ENCODE measurements at places on chromosomes 2 and 18.

DNA sequence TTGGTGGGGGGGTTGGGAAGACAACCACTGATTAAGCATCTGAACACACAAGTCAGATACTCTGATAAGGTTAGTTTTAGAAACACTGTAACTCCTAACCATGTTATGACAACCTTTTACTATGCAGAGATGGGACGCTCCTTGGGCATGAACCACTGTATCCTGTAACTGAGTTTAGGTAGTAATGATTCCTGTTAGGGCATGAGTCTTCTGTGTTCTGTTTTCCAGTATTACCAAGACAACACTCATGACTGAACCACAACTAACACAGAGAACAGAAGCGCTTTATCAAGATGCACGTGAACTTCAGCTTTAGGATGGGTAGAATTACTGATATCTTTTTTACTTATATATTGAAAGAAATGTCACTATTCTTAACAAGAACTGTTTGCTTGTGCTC is 14.1 kb upstream of the CREB1 start:
- DNase-seq, result no peak

- peak; percentile 78 for DNase-seq
Observed at GRCh38 chr2:100196786-100197494, 54.5 kb upstream of the AFF3 start.

DNA sequence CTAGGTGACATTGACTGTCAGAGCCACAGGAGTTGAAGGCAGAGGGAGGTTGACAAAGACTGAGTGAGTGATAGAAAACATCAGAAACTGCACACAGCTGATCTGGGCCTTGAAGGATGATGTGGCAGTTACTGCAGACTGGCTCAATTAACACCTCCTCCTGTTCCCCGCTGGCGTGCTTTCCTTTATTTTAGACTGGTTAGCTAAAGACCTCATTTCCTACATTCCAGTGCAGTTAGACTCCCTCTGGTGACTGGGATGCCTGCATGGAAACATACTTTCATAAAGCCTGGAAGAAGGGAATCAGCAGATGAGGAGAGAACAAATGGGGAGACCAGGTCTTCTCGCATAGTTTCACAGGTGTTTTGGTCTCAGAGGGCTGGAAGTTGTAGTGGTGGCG is 7.1 kb downstream of the TPGS2 start:
- DNase-seq, result peak; percentile 29

- no peak for DNase-seq
Observed at GRCh38 chr2:10160203-10160955, 37.8 kb downstream of the RRM2 start.

DNA sequence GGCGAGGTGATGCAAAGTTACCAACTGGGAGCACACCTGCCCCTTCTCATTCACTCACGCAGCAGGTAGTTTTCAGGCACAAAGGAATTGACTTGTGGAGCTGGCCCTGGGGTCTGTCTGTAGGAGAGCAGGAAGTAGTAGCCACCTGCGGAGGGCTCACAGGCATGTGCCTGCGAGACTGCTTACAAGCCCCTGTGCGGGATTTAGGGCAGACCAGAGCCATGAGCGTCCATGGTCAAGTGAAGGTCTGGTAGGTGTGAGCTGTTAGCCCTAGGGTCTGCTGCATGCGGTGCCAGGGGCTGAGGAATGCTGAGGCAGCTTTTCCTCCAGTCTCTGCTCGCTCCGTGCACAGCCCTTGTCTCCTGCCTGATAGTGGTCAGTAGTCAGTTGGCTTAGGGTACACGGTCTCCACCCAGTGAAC is 18.9 kb downstream of the INPP4A start:
- DNase-seq, result no peak

DNA sequence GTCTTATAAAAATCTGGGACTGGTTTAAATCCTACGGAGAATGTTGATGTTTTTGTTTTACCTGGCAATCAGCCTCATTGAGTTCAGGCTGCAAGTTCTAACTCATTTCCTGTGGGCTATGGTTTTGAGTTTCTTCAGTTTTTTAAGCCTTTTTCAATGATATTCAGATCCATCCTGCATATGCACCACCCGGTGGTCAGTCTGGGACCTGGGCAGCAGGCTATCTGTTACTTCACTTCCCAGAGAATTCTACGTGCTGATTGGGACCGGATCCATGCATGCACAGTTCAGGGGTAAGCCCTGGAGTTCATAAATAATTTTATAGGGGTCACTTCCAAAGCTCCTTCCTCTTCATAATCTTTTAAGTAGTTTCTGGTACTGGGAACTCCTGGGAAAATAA is 339.2 kb upstream of the HNRNPA3 start:
- DNase-seq, result peak; percentile 14

DNA sequence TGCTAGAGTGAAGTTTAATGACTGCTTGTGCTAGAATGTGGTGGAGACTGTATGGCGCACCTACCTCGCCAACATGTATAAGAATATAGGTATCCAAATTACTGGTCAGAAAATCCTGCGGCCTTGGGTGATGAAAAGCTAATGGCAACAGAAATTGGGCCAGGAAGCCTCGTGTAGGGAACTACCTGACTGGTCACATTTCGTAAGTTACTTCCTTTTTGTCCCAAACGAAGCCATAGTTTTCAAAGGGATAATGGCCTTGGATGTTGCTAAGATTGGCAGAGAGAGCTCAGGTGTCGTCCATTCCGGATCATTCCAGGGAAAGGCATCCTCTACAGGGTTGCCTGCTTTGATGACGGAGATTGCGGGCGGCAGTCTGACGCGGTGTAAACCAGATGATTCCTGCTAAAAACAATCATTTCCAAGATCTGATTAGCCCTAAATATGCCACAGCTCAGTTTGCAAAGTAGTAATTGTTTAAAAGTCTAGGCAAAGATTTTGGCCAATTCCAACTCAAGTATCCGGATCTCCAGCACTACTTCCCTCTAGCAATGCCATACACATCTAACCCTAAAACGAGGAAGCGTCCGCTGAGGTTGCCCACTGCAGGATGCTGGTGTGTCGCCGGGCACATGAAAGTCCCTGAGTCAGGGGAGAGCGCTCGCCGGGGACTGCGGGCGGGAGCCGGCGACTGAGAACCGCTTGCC is 708 bp upstream of the MALT1 start:
- DNase-seq, result no peak

DNA sequence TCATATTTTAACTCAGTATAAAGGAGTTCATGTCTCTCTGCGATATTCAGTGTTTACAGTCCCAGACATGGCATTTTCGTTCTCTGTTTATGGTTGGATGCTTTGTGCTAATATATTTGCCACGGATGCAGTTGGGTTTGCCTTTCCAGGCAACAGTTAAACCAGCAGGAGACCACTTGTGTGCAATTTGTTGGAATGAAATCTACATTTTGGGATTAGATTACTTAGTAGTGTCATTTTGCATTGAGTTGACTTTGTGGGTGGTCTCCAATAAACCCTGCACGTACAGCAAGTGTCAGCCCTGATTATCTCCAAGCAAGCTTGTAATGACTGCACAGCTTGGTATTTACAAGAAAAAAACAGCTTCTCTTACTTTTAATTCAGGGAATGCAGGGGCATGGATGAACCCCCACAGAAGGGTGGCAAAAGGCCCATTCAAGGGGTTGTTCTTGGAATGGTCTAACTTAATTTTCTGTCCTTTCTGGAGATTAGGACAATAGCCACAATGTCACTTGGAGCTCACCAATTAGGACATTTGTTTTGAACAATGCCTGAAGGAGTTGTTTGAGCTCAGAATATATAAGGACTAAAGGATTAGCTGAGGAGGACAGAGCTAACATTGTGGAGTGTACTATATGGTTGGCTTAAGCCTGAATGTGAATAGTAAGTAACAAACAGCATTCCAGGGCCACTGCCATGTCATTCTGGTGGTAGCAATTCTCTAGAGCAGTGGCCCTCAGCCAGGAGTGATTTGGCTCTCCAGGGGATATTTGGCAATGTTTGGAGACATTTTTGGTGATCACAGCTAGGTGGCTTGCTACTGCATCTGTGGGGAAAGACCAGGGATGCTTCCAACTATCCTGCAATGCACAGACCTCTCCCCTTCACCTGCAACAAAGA is 121.5 kb downstream of the SLC4A3 start:
- no peak for DNase-seq

DNA sequence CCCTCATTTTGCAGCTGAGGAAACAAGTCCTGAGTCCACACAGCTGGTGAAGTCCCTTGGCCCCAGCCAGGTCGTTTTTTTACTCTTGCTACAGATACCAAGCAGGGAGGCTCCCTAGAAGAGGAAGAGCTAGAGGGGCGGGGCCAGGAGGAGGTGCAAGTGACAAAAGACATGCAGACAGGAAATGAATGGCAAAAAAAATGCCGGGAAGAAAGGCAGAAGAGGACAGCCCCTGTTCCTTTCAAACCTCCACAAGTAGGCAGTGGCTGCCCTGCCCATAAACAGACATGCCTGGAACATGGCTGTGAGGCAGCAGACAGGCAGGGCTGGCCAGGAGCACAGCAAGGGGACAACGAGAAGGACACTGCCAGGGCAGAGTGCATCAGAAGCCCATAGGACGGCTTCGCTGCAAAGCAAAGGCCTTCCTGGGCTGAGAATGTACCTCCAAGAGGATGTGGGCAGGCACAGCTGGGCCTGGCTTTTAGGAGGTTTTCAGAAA is 108.7 kb downstream of the ZBTB7C start:
- DNase-seq, result no peak

DNA sequence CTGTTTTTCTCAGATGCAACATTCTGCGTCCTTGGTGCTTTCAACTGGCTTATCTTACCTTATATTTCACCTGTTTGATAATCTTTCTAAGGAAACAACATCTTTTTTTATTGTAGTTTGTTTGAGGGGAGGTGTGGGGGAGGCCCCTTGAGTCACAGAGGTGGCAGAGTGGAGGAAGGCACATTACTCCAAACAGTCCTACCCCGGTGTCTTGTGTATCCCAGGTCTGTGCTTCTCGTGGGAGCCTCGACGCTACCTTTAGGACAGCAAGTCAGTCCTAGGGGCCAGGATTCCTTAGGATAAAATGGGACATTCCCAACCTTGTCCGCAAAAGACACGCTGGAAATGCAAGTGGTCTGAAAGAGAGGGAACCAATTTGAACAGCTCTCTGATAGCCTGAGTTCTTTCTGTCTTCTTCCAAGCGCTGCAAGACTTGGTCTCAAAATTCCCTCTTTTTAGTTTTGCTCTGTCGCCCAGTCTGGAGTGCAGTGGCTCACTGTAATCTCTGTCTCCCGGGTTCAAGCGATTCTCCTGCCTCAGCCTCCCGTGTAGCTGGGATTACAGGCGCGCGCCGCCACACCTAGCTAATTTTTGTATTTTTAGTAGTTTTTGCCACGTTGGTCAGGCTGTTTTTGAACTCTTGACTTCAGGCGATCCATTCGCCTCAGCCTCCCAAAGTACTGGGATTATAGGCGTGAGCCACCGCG is 4.0 kb downstream of the GATA6 start:
- DNase-seq, result no peak

GRCh38 chr2:134170294-134170693 is 83.6 kb upstream of the MGAT5 start:
- no peak for DNase-seq

DNA sequence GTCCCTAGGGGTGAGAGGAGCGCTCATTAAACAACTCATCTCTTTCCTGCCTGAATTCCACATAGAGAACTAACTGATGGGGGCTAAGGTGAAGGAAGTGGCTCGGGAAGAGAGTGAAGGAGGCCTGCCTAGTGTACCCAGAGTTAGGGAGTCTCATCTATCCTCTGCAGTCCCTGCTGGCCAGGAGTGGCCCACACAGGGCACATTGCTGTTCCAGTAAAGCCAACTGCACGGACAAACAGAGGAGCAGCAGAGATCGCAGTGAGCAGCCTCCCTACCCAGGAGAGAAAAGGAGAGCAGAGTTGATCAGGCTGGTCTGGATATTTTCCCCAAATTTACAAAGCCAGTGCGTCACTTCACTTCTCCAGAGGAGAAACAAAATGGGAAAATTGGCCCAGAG is 16.9 kb upstream of the FN1 start:
- DNase-seq, result no peak

DNA sequence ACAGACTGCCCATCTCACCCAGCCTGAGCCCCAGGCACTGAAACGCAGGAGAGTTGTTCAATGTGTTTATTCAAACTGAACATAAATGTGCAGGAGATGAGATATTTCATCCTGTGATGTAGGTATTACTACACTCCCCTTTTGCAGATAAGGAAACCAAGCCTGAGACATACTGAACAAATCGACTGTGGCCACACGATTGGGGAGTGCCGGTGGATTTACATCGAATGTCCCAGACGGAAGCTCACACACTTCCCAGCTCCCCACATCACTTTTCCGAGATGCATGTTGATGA is 94.8 kb upstream of the ALKAL2 start:
- no peak for DNase-seq

DNA sequence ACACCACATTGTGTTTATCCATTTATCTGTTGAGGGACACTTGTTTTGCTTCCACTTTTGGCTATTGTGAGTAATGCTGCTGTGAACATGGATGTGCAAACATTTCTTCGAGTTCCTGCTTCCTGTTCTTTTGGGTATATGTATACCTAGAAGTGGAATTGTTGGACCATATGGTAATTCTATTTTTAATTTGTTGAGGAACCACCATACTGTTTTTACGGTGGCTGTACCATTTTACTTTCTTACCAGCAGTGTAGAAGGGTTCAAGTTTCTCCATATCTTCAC is 23.1 kb downstream of the ANXA4 start:
- no peak for DNase-seq

DNA sequence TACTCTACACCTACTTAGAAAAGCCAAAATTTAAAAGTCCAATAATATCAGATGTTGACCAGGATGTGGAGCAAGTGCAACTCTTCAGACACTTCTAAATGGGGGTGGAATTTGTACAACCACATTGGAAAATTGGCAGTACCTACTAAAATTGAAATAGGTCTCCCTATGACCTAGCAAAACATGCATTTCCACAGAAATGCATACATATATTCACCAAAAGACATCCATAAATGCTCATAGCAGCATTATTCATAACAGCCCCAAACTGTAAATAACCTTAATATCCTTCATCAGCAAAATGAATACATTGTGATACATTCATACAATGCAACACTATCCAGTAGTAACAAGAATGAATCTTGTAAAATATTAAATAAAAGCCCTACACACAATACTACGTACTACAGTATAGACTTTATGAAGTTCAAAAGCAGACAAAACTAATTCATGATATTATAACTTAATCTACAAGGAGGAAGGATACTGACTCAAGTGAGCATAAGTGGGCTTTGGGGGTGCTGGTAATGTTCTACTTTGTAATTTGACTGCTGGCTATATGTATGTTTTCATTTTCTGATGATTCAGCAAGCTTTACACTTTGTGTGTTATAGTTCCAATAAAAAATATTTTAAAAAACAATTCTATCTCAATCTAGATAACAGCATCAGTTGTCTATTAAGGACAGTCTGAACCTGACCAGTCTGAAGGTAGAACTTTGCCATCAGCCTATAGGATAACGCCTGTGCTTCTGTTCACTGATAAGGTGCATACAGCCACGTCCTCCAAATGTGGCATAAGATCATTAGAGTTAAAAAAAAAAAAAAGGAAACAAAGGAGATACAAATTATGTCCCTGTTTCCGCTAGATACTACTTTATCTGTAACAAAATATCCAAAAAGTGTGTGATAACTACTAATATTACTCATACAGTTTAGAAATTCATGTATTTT is 6.6 kb upstream of the TNFRSF11A start:
- no peak for DNase-seq

- peak; percentile 54 for DNase-seq
Observed at GRCh38 chr2:10591207-10591606, 98.6 kb downstream of the NOL10 start.

- DNase-seq, result peak; percentile 87
Observed at GRCh38 chr2:229901819-229902218, 20.0 kb downstream of the TRIP12 start.

GRCh38 chr2:42030829-42031228 is 17.0 kb upstream of the PKDCC start:
- DNase-seq, result no peak

GRCh38 chr2:20448246-20448976 is 1.5 kb downstream of the RHOB start:
- no peak for DNase-seq

GRCh38 chr18:73615506-73615905 is 532.1 kb downstream of the FBXO15 start:
- peak; percentile 28 for DNase-seq

Measured in fibroblast of upper back skin (primary cell).